Breast epithelium (tissue), 4 donors: ENCODE measurements at places on chromosomes 3 and 15. TPM values are rescaled to one million over a fixed set of nuclear protein-coding genes. Genes with fewer than 3 reads are reported as not detected.

GJD2 gene
- total RNA-seq, result not detected

ARPP21 gene
- not detected for total RNA-seq

ISLR2 gene
- total RNA-seq, result 0.48 TPM

DNA sequence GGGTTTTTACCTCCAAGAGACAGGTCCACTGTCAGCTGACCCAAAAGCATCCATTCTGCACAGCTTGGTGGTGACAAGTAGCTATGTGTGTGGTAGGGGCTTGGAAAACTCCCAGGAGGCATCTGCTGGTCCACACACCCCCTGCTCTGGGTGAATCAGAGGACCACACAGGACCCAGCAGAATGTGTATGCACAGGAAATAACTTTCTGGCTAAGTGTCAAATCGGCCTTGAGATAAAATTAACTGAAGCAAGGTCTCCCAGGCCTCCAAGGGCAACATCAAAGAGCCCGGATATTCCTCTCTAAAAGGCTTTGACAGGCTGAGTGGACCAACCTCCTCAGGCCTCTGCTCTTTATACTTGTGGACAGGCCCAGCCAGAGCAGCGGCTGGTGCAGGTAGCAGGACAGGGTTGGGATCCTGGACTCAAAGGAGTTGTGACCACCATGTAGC is 66.5 kb downstream of the CTNNB1 start:
- no peak overlapping the region for H3K27ac ChIP-seq
- H3K27me3 ChIP-seq, result no peaks in the 10 kb centered on the region
- no peak for DNase-seq

- H3K27me3 ChIP-seq, result no peaks in the 10 kb centered on the region
- H3K4me1 ChIP-seq, result no peaks in the 10 kb centered on the region
- H3K36me3 ChIP-seq, result no peaks in the 10 kb centered on the region
These were observed 420.4 kb downstream of the TIGIT start for GRCh38 chr3:114714237-114714636.

DNA sequence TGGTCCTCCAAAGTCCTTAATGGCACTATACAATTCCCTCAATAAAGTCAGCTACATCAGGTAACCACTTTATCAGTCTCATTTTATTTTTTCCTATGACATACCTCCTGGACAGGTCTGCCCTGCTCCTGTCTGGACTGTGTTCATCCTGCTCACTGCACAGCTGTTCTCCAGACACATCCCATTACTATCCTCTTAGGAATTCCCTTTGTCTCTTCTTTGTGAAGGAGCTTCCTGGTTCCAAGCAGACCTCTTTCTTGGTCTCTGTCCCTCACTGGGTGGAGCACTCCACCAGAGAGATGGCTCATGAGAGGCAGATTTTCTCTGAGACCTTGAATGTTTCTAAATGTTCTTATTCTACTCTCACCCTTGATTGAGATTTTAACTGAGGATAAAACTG is 60.1 kb downstream of the KY start:
- no peaks in the 10 kb centered on the region for H3K36me3 ChIP-seq
- no peaks in the 10 kb centered on the region for H3K27me3 ChIP-seq
- no peaks in the 10 kb centered on the region for H3K4me1 ChIP-seq
- no peak overlapping the region for H3K4me3 ChIP-seq

DNA sequence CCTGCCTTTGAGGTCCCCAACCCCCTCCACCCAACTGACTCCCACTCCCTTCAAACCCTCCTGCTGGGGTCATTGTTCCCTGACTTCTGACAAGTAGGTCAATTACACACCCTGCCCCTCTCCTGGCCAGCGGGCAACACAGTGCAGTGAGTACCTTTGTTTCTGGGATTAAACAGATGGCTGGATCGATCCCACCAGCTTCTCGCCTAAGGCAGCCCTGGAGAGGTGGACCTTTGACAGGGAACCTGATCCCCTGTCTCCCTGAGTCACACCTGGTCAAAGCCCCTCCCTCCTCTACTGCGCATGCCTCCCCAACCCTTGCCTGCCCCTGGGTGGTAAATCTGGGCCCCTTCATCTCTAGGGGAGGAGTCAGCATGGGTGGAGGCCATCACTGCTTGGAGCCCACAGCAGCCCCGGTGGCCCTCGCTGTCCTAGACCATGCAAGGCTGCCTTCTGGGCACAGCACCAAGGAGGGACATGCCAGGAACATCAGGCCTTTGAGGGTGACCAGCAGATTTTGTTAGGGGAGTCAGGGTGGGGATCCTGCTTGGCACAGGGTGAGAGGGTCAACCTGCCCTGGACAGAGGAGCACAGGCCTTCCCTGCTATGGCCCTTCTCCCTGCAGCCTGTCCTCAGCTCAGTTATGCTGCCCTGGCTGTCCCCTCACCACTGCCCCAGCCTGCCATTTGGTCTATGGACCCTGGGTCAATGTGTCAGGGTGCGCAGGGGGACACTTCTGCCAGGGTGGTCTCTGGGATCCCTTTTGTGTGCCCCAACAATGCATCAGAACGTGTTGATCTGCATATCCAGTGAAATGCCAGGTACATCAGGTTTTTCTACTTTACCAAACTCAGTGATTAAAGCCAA is 9.8 kb upstream of the PRR23E start:
- no peaks in the 10 kb centered on the region for H3K27me3 ChIP-seq
- no peaks in the 10 kb centered on the region for H3K36me3 ChIP-seq
- DNase-seq, result no peak
- no peaks in the 10 kb centered on the region for H3K4me1 ChIP-seq
- H3K27ac ChIP-seq, result no peak overlapping the region

DNA sequence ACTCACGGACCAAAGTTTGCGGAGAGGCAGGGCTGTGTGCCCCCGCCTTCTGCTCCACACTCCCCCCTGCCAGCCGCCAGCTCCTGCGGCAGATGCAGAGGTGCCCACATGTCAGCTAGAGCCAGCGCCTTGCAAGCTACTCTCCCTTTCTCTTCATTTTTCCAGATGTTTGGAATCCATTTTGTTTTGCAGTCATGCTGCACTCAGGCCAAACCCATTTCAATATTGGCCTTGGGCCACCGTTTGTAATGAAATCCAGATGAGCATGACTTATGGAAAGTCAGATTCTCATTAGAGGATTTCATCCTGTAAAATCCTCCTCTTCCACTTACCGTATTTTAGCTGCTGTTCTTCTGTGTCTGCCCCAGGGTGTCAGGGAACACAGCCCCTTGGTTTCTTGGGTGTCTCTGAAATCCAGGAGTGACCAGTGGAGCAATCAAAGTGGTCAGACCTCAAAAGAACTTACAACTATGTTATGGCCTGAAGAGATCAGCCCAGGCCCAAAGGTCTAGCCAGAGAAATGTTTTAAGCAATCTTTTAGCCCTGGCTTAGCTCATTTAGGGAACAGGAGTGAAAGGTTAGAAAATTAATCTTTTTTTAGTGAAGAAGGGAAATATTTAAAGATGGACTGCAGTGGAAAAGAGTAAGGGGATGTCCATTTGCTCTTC is 65.8 kb downstream of the AAGAB start:
- no peaks in the 10 kb centered on the region for H3K36me3 ChIP-seq
- peak overlapping the region; percentile 95 for H3K27ac ChIP-seq
- no peak for DNase-seq

DNA sequence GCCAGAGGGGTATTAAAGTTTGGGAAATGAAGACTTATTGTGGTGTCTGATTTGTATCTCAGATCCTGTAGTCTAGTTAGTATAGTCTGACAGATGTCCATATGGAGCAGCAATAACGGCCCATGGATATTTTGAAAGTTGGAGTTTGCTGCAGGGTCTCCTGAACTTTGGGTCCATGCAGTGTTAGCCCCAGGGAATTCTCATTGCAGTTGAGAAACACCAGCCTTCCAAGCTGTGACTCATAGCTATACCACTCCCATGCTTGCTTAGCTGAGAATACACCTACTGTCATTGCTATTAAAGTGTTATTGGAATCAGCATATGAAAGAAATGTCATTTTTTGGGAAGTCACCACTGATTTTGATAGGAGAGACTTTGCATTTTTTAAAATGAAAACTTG is 29.2 kb downstream of the TMOD2 start:
- H3K27ac ChIP-seq, result no peak overlapping the region
- H3K27me3 ChIP-seq, result no peaks in the 10 kb centered on the region
- no peak overlapping the region for H3K4me3 ChIP-seq
- H3K4me1 ChIP-seq, result peaks cover 7% of the 10 kb centered on the region
- no peak for DNase-seq

DNA sequence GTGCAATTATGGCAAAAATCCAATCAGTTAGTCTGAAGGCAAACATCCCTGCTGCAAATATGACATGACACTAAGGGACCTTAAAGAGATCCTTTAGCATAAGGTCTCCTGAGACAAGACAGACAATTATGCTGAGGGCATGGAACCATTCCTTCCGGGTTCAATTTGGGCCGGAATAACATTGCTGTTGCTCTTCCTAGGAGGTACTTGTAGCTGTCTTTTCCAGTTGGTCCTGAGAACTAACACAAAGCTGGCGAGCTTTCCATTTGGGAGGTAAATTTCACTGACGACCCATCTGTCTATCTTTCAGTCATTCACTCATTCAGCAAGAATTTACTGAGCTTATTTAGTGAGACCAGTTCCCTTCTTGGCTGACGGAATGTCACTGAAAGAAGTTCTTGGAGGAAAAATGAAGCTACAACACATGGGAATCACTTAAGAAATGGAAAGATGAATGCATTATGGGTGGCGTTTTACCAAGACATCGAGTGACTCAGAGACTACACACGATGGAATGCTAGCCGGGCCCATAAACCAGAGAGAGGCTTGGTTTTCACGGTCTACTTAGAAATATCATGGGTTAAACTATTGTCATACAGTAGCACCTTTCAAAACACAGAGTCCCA is 215.5 kb downstream of the PDZRN3 start:
- no peaks in the 10 kb centered on the region for H3K36me3 ChIP-seq
- H3K27ac ChIP-seq, result no peak overlapping the region
- DNase-seq, result no peak
- no peak overlapping the region for H3K4me3 ChIP-seq

GRCh38 chr3:169748670-169749069 is 16.2 kb downstream of the TERC start:
- peaks cover 16% of the 10 kb centered on the region for H3K27me3 ChIP-seq
- no peak overlapping the region for H3K27ac ChIP-seq
- no peaks in the 10 kb centered on the region for H3K4me1 ChIP-seq
- no peak for DNase-seq
- H3K36me3 ChIP-seq, result no peaks in the 10 kb centered on the region

- H3K36me3 ChIP-seq, result no peaks in the 10 kb centered on the region
- no peak for DNase-seq
- H3K27me3 ChIP-seq, result no peaks in the 10 kb centered on the region
- no peak overlapping the region for H3K4me3 ChIP-seq
These were observed 7.7 kb downstream of the GTF2A2 start for GRCh38 chr15:59649603-59650002.

DNA sequence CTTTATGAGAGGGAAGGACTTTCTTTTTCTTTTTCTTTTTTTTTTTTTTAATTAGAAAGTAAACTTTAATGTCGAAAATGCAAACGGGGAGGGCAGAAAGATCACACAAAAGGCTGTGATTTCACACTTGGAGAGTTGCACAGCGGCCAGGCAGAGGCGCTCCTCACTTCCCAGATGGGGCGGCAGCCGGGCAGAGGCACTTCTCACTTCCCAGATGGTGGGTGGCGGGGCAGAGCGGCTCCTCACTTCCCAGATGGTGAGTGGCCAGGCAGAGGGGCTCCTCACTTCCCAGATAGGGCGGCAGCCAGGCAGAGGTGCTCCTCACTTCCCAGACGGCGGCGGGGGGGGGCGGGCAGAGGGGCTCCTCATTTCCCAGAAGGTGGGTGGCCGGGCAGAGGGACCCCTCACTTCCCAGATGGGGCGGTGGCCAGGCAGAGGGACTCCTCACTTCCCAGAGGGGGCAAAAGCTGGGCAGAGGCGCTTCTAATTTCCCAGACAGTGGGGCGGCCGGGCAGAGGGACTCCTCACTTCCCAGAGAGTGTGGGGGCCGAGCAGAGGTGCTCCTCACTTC is 88.6 kb downstream of the ATP2B2 start:
- H3K4me3 ChIP-seq, result no peak overlapping the region
- no peaks in the 10 kb centered on the region for H3K36me3 ChIP-seq
